T-helper 2 cell (primary cell): ENCODE measurements at places on chromosomes 16 and 17.

DNA sequence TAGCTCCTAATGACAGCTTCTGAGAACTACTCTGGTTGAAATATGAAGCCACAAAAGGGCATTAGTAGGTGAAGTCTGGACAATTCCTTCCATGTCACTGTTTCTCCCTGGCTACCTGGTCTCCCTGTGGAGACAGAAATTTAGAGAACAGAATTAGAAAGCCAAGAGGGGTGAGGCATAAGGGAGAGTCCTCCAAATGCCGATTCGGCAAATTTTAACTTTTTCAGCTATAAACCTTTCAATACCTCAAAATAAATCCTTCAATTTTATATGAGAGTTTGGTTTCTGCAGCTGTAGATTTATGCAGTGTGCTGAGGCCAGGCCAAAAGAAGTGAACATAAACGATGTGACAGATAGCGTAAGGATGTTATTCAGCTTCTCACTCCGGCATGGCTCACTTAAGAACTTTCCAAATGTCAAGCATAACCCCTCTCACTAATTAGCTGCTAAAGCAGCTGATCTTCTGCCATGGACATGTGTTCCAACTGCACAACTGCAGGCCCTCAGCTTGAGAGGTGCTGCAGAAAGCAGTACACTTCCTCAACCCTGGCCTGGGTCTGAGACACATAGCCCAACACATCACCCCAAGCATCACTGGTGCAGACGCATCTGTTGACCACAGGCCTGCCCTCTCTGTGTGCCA lies 247.9 kb upstream of the SOX9 start:
- DNase-seq: no peak

DNA sequence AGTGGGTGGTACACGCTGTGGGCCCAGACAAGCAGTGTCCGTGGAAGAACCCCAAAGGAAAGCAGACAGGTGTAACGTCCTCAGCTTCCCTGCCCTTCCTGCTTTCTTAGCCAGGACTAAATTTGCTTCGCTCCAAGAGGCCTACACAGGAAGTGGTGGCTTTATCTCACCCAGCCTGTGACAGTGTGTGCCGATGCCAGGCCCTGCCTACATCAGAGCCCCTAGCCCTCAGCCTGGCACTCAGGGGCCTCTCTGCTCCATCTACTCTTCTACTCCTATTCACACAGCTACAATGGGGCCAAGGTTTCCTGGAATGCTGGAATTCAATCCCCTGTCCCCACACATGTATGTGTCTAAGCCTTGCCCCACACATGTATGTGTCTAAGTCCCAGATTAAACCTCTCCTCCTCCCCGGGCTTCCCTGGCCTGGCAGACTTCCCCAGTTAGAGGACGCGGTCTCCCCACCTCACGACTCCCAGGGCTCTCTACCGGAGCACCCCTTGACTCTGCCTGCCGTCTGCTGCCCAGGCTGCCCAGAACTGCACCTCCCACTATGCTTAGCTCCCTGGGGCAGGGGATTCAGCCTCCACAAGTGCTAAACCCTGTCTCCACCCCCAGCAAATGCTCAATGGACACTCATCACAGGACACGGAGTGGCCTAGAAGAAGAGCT lies 8.2 kb downstream of the PGAP3 start:
- DNase-seq: peak; percentile 88

- no peak for DNase-seq
Measured at GRCh38 chr16:8262299-8262698, 328.0 kb downstream of the TMEM114 start.

DNA sequence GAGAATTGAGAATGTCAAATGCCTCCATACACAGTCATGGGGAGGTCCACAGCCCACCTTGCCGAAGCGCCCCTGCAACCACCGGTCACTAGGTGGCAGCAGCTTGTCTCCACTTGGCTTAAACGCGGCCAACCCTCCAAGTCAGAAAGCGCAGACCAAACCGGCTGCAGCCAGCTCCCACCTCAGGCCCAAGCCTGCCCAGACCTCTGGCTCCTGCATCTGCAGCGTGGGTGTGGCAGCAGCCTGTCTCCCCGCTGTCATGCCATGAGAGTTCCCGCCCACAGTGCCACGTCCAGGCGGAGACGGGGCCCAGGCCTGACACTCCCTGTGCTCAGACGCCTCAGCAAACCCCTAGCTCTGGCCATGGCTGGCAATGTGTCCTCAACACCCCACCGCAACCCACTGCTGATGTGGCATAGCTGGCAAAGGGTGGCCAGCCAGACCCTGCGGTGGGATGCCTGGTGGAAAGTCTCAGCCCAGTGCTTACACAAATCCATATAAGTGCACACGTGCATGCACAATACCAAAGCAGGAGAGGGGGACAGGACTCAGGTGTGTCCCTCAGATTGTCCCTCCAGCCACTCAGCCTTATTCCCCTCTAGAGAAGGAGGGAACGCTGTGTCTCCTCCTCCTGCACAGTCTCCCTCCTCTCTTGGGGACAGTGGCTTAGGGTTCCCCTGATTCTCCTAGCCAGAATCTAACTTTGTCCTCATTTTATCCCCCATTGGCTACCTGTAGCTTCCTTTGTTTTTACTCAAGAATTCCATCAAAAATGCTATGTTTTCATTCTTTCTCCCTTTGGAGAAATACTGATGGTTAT lies 10.9 kb downstream of the COPZ2 start:
- DNase-seq: peak; percentile 76

GRCh38 chr16:3968551-3968950 lies 88.0 kb upstream of the CREBBP start:
- no peak for DNase-seq

DNA sequence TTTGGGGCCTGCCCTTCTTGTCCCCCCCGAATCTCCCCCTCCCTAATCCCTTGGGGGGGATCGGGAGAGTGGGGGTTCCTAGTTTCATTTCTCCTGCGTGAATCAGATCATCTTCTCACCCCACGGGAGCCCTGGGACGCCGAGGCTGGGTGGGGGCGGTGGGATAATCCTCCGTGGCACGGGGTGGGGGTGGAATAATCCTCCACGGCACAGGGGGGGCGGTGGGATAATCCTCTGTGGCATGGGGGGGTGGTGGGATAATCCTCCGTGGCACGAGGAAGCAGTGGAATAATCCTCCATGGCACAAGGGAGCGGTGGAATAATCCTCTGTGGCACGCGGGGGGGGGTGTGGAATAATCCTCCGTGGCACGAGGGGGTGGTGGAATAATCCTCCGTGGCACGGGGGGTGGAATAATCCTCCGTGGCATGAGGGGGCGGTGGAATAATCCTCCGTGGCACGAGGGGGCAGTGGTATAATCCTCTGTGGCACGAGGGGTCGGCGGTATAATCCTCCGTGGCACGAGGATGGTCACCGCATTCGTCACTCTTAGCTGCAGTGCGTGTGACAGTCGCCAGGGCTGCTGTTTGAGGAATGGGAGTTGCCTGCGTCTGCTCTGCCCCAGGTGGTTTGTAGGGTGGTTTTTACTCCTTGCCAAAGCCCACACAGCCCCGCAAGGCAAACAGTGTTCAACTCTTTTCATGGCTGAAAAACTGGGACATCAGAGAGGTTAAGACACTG lies 156.9 kb downstream of the LAT start:
- no peak for DNase-seq

GRCh38 chr16:89918453-89919347 lies at the start of gene MC1R:
Gene MC1R (plus strand): TSS chr16:89918862. CDS start chr16:89919259, 397 bp downstream.
- no peak for DNase-seq

DNA sequence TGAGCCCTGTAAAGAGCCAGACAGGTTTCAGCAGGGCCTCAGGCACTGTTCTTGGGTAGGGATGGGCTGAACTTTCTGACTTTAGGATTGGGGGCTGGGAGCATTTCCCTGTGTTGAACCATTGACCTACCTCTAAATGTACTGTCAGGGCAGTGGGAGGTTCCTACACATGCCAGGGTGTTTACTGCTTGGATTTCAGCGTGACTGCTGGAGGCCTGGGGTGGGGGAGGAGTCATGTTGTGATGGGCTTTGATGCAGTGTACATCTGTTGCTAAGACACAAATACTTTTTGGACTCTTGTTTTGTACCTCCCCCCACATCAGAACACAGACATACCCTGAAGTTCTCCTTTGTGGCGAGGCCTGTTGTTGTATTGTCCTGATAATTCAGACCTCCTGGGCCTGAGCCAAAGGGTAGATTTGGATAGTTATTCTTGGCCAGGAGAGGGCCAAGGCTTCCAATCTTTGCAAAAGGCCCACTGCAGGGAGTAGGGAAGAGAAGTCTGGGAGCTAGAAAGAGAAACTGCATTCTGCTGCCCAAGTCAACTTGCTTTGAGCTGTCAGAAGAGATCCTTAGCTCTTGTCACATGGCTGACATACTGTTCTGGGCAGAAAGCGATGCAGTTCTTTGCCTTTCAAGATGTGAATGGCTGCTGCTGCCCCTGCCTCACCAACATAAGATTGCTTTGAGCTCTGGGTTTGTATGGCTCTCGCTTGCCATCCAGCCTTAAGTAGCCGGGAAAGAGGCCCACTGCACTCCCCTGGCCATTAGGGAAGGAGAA lies 3.7 kb downstream of the NFE2L1 start:
- DNase-seq: no peak

DNA sequence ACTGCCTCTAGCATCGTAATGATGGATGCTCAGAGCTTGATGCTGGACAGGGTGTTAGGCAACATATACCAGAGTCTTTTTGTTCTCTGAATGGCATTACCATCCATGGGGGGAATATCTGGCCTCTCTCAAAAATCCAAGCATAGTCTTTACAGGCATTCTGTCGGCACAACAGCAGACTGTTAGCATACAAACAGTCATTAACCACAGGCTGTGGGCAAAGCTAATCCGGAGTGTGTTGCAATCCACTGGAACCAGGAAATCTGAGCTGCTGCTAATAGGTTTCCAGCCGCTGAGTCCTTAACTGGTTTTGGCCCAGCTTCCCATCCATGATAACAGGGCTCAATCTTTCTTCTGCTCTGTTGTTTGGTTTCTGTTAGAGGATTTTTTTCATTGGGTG lies 371.9 kb downstream of the HS3ST3B1 start:
- DNase-seq: no peak
